Tongue (tissue), 3 donors: ENCODE measurements at places on chromosomes 1 and 21. TPM values are rescaled to one million over a fixed set of nuclear protein-coding genes. Genes with fewer than 3 reads are reported as not detected.

Gene MSTO1
- 42.3 TPM for total RNA-seq

Gene CRP
- not detected for total RNA-seq

Gene IFNLR1
- 0.62 TPM for total RNA-seq

Gene CFAP107
- not detected for total RNA-seq

Gene ACKR1
- total RNA-seq, result 10.3 TPM

Gene NTNG1
- total RNA-seq, result 4.5 TPM

Gene GJA5
- total RNA-seq, result 15.4 TPM

Gene NUP210L
- total RNA-seq, result 0.21 TPM

Gene DNM3
- total RNA-seq, result 7.1 TPM

Gene KIAA1614
- total RNA-seq, result 10.2 TPM

Gene SPRR4
- not detected for total RNA-seq

DNA sequence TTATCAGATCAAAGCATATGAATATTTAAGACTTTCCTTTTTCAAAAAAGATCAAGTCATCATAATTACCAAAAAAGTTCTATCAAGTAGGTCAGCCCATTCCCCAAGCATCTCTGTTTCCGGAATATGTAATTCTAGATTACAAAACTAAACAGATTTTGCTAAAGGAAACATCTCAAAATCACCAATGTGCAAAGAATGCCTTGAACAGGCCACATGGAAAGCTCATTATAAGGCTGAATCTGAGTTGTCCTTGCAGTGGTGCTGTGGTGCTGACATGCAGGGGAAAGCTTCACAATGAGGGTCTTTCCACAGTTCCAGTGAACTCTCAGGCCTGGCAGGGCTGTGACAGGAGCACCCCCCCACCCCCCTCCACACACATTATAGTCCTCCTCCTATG, 240.9 kb downstream of the OMA1 start:
- DNase-seq, result no peak

DNA sequence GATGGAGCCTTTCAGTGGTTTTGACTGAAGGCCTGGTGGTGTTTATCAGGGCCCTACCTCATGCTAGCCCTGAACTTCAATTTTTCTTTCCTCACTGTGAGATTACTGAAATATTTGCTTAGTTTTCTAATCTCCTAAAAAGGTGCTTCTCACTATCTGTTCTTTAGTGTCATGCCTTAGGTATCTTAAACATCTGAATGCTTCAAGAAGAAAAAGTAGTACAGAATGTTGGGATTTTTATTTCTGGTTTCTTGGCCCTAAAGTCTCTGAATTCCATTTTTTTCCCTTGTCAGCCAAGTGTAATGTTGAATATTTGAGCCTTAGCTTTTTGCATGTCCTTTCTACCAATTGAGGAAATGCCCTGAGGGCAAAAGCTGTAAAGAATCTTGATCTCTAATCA, 47.9 kb upstream of the PRKACB start:
- no peak for DNase-seq

DNA sequence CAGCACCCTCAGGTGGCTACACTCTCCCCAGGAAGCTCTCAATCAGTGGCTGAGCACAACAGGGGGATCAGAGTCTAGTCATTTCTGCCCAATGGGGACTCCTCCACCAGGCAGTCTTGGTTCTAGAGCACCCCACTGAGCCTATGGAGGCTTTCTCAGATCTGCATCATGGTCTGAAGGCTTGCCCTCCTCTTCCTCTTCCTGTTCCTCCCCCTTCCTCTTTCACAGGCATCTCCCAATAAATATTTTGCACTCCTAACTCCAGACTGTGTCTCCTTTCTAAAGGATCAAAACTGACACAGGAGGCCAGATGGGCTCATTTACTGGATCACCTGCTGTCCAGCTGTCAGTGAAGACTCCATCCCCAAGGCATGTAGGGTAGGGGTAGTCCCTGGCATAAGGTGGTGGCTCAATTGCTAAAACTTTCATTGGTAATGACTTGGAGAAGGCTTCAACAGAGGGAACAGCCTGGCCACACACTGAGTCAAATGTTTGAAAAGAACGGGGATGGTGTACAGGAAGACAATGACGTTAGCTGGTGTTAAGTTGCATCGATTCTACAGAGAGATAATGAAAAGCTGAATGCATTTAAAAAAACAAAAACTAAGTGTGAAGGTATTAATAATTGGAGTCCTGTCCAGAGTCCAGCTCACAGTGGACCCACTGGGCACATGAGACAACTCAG, 84.2 kb upstream of the SLC2A1 start:
- DNase-seq, result no peak

- DNase-seq, result no peak
These were observed 13.3 kb upstream of the ETV3 start for GRCh38 chr1:157151506-157151905.

DNA sequence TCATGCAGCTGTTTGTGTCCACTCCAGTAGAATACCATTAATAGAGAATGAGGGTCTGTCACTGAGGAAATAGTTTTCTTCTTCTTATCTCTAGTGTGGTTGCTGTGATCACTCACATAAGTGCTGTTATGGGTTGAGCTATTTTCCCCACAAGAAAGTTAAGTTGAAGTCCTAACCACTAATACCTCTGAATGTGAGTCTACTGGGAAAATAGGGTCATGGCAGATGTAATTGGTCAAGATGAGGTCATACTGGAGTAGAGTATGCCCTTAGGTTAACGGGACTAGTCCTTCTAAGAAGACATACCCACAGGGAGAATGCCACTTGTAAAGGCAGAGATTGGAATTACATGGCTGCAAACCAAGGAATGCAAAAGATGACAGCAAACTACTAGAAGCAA, 70.5 kb upstream of the COL24A1 start:
- DNase-seq, result no peak

DNA sequence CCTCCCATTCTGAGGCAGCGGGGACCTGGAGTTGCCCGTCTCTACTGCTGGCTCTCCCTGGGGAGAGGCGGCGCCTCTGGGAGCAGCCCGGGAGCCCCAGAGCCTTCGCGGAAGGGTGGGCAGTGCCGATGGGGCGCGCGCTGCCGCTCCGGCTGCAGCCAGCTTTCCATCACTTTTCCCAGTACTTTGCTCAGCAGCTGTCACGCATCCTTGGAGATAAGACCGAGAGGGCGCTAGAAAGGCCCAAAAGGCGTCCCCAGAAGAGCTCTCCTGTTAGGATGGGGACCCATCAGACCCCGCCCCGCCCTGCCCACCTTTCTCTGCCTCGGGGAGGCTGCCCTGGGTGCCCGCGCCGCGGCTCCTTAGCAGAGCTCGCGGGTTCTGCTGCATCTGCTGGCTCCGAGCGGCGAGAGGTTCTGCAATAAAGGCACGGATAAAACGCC, 534 bp downstream of the KCNH1 start:
- peak; percentile 14 for DNase-seq

DNA sequence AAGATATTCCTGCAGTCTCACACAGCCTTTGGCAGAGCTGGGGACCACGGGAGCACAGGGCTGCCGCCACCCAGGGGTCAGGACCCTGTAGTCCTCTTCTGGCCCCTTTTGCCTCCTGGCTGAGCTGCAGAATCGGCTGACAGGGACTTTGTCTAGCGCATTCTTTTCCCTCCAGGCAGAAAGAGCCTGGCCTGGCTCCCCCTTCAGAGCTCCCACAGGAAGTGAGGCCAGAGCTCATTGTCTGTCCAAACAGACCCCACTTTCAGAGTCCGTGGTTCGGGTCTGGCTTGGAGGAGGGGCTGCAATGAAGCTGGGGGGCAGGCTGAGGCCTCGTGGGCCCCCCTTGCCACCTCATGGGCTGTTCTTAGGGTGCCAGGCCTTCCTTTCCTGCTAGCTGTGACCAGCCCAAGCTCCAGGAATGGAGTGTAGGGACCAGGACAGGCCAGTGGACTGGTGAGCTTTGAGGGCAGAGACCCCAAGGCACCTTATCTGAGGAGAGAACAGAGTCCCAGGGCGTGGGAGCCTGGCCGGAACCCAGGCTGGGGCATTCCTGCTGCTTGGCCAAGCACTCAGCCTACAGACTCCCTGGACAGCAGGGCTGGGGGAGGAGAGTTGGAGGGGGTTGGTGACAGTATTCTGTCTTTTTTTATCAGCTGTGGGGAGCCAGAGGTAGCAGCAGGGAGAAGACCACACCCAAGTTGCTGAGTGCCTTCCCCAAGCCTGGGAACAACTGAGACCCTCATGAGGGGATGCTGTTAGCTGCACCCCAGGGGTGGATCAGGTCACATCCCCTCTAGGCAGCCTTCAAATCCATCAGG, 4.7 kb downstream of the CELSR2 start:
- DNase-seq, result no peak

GRCh38 chr1:205532026-205532898, 27.8 kb downstream of the CDK18 start:
- no peak for DNase-seq

DNA sequence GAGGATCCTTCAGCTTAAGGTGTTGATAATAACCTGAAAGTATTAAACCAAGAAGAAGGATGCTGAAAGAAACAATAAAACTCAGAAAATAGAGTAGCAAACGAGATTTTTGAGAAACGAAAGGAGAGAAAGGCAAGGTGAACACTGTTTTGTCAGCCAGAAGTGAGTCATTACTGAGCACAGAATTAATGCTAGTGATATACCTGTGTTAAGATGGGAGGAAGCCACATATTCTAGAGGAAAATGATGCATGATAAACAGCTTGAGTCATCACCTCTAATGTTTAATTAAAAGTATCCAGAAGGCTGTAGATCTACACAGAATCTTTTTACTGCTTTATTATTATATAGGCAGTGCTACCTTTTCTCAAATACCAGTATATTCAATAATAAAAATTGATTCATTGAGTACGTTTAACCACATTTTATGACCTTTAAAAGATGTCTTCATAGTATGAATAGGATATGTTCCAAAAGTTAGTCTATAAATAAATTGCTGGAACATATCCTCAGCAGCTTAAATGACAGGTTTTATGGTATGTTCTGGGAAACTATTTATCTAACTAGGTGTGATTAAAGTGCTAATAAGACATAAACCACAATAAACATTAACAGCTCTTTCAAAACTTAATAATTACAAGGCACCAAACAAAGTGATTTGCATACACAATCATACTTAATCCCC, 10.3 kb downstream of the SH3GLB1 start:
- DNase-seq, result no peak

DNA sequence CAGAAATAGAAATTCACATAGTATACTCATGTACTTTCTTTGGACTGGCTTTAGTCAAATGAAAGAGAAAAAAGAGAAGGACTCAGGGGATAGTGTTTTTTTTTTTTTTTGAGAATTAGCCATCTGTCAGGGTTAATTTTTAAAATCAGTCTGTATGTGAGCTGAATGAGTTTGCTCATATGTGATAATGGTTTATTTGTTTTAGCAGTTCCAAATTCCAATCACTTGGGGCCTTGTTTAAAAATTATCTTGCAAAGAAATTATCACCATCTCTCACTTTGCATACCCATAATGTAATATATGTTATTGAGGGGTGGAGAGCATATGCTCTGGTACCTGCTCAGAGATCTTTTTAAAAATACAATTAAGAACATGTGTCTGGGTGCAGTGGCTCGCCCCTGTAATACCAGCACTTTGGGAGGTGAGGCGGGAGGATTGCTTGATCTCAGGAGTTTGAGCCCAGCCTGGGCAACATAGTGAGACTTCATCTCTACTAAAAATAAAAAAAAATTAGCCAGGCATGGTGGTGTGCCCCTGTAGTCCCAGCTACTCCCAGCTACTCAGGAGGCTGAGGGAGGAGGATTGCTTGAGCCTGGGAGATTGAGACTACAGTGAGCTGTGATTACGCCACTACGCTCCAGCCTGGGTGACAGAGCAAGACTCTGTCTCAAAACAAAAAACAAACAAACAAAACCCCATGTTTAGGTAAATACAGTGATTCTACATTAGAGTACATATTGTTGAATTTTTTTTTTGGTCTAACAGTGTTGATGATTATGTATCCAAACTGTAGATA, 19.7 kb downstream of the GNAI3 start:
- no peak for DNase-seq

- DNase-seq, result peak; percentile 66
These were observed 1.3 kb downstream of the SIPA1L2 start for GRCh38 chr1:232628335-232629249.

DNA sequence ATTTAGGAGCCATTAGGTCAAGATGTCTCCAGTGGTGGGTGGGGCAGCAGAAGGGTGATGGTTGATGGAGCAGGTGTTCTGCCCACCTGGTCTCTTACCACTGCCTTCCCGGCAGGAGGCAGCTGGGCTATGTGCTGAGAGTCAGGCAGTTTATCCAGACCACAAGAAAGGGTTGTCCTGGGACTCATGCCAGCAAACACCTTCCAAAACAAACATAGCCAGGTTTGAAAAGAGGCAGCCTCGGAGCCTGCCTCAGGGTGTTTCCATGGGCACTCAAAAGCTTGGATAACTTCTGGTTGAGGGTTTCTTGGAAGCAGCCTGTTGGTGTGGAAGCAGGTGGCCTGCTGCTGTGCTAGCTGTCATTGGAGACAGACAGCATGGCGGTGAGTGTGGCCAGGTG, 187.2 kb downstream of the PCP4 start:
- peak; percentile 63 for DNase-seq

GRCh38 chr1:201916649-201917249, 28.1 kb downstream of the SHISA4 start:
- peak; percentile 29 for DNase-seq

- no peak for DNase-seq
These were observed 86.4 kb downstream of the TMEM53 start for GRCh38 chr1:44587796-44588460.

DNA sequence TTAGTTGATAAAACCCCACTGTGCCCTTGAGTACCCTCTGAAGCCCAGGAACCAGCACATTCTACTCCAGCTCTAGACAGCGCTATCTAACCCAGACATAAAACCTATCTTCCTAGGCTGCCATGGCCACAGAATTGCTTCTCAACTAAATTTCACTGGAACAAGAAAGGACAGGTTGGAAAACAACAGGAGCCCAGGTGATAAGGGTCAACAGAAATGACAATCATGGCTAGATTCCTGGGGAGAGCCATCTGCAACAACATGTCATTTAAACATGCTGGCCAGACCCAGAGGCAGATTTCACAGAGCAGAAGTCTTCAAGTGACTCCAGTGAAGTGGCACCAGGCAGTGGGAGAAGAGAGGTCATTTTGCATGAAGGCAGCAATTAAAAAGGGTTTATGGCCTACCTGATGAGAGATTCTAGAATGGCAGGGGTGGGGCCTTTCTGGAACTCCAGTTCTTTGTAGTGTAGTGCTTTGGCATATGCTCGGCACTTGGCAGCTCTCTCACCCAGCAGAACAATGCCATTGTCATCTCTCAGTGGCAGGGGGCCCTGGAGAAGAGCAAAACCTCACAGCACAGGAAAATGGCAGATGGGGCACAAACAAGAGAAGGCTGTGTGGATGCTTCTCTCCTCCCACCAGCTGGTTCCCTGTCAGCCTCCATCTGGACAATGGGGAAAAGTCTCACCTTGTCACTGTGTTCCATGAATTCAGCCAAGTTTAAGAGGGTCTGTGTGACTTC, 9.9 kb downstream of the ANGPTL7 start:
- DNase-seq, result no peak

DNA sequence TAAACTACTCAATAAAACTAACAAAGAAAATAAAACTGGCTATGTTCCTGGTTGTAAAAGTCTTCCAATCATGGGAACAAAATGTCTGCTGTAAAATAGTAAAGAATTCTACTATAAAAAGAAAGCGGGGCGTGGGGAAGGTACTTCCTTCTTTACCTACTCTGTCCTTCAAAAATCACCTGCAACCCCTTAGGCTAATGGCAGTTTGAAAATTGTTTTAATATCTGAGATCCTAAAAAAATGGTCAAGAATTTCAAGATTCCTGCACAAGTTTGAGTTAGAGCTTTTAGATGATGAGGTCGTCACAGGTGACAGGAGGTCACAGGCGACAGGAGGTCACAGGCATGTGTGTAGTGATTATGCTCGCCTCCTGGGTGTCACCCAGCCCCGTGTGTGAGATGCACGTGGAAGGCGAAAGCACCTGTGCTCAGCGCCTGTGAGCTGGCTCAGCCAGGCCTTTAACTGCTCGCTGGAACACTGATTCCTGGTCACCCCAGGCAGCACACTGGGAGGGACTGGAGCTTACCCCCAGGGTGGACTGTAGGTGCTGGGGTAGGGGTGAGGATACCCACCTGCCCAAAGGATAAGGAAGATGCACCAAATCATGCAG, 18.6 kb upstream of the TMPRSS2 start:
- DNase-seq, result no peak
